ENCODE measurements at places on chromosomes 1 and 21.

DNA sequence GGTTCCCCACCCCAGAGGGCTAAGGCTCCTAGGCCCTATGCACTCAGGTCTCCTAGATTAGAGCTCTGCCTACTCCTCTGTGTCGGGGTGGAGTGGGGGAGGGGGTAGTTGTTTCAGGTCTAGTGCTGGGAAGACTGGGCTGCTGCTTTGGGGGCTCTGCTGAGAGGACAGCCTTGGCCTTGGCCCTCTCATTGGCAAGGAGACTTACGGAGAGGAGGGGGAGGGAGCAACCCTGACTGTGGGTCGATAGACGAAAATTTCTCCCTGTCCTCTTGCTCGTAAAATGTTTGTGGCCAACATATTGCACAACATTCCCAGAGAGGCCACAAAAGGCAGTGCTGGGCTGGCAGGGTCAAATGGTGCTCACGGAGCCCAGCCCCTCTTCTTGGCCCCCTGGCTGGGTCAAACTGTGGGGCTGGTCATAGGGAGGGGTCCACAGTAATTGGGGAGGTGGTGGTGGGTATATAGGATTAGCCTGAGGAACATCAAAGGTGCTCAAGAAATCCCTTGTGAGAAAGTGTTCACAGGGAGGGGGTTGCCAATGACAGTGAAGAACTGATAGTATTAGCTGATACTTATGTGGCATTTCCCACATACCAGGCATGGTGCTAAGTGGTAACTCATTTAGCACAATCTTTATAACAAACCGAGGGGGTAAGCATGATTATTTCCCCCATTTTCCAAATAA is 8.5 kb upstream of the DMBX1 start:
- no peak overlapping the region for H3K27ac ChIP-seq
- no peak overlapping the region for H3K4me3 ChIP-seq
- peaks cover 49% of the 10 kb centered on the region for H3K27me3 ChIP-seq
- peaks cover 1% of the 10 kb centered on the region for H3K4me1 ChIP-seq

DNA sequence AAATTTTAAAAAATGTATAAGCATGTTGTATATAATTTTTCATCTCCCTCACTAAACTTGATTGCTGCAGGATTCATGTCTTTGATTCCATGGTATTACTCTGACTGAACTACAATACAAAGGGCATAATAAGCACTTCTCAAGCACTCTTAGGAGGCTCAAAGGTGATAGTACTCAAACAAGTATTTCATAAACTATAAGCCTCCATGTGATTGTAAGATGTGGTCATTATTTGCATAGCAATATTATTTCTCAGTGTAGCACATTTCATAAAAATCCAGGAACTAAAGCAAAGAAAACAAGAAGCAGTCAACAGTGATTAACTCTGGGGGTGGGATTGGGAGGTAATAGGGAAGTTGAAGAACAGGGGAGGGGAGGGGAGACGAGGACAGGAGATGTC is 106.2 kb upstream of the DPT start:
- no peak overlapping the region for H3K4me3 ChIP-seq
- no peak overlapping the region for H3K27ac ChIP-seq
- H3K36me3 ChIP-seq = no peaks in the 10 kb centered on the region
- no peak for DNase-seq
- peaks cover 8% of the 10 kb centered on the region for H3K27me3 ChIP-seq

- peaks cover 14% of the 10 kb centered on the region for H3K4me1 ChIP-seq
- H3K4me3 ChIP-seq = no peak overlapping the region
- H3K36me3 ChIP-seq = no peaks in the 10 kb centered on the region
- no peak overlapping the region for H3K27ac ChIP-seq
- H3K27me3 ChIP-seq = peaks cover 17% of the 10 kb centered on the region
These were observed 62.9 kb downstream of the GADD45A start for GRCh38 chr1:67747671-67748546.

DNA sequence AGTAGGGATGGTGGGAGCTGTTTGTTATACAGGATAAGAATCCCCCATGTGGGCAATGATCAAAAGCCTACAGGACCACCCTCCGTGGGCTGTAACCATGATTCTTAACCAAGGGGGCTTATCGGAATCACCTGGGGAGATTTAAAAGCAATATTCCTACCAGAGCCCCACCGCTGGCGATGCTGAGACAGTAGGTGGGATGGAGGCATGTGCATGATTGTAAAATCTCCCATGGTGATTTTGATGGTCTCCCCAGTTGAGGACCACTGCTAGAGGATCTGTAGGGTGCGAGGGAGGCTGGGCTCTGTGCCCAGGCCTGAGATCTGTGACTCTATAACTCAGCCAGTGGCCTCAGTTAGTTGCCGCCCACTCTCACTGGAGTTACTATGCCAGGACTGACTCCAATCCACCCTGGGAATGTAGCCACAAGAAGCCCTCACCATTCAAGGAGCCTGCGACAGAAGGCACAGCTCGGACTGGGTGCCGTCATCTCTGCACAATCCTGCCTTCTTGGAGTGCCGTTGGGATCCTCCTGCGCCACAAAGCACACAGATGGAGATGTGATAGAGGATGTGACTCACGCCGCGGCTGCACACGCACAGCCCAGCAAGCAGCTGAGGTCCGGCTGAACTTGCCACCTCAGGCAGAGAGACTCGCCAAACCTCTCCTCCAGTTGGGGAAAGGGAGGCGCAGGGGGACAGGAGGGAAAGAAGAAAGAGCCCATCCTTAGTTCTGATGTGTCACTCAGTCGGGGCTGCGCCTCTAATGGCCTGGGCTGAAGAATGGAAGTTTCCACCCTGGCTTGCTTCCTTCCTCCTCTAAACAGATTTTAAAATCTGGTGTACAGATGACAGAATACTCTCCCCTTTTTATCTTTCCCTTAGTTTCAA is 26.5 kb downstream of the AKNAD1 start:
- H3K4me1 ChIP-seq = peaks cover 7% of the 10 kb centered on the region
- DNase-seq = no peak
- H3K36me3 ChIP-seq = no peaks in the 10 kb centered on the region
- no peak overlapping the region for H3K27ac ChIP-seq
- no peak overlapping the region for H3K4me3 ChIP-seq
- H3K27me3 ChIP-seq = peaks cover 2% of the 10 kb centered on the region

DNA sequence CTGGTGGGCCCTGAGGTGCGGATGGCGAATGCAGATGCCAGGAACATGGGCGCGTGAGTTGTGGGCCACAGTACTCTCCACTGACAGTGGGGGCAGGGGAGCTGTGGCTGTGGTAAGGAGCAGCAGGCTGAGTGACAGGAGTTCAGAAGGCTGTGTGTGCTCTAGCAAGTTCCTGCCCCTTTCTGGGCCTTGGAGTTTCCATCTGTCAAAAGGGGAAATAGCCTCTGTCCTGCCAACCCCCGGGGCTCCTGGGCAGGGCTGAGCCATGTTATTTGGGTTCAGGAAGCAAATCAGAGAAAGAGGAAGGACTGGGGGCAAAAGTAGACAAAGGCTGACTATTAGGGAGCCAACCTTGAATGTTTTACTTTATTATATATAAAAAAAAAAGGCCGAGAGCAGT is 19.5 kb upstream of the MFN2 start:
- H3K4me3 ChIP-seq = no peak overlapping the region
- peaks cover 3% of the 10 kb centered on the region for H3K36me3 ChIP-seq
- no peaks in the 10 kb centered on the region for H3K27me3 ChIP-seq
- DNase-seq = no peak

DNA sequence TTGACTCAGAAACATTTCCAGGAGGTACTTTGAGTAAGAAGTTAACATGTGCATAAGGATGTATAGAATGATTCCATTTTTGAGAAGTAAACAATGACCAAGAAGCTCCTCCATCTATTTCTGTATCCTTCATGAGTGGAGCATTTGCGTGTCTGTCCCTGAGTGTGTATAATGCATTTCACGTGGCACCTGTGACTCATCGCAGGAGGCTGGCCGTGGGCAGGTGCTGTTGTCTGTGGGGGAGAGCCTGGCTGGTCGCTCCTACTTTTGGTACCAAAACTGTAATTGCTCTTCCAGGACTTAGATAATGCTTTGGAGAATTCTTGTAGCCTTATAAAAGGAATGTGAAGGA is 16.5 kb downstream of the SLC37A1 start:
- H3K4me1 ChIP-seq = peaks cover 37% of the 10 kb centered on the region
- H3K36me3 ChIP-seq = peaks cover 20% of the 10 kb centered on the region
- no peaks in the 10 kb centered on the region for H3K27me3 ChIP-seq
- no peak overlapping the region for H3K4me3 ChIP-seq
- no peak overlapping the region for H3K27ac ChIP-seq

GRCh38 chr1:39970274-39970673 is 15.3 kb downstream of the MFSD2A start:
- H3K4me3 ChIP-seq = no peak overlapping the region
- no peak overlapping the region for H3K27ac ChIP-seq

DNA sequence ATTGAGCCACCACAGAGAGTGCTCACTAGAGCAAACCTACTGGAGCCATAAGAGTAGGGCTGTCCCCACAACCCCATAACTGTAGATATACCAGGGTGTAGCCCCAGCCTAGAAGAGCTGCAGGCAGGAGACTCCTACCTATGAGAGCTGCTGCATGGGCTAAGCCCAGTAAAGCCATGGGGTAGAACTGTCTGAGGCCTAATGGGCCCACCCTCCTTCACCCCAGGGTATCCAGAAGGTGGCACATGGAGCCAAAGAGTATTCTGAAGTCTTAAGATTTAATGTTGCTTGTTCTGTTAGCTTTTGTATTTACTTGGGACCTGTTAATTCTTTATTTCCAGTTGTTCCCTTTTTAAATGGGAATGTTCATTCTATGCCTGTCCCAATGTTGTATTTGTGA is 1193.7 kb upstream of the ADGRL2 start:
- no peak overlapping the region for H3K4me3 ChIP-seq
- no peaks in the 10 kb centered on the region for H3K4me1 ChIP-seq
- no peaks in the 10 kb centered on the region for H3K27me3 ChIP-seq
- H3K27ac ChIP-seq = no peak overlapping the region
- DNase-seq = no peak

GRCh38 chr1:97608272-97608671 is 312.6 kb downstream of the DPYD start:
- no peak overlapping the region for H3K4me3 ChIP-seq
- no peak for DNase-seq
- H3K4me1 ChIP-seq = no peaks in the 10 kb centered on the region
- H3K27me3 ChIP-seq = no peaks in the 10 kb centered on the region
- H3K36me3 ChIP-seq = peaks cover 1% of the 10 kb centered on the region

- peaks cover 2% of the 10 kb centered on the region for H3K27me3 ChIP-seq
- H3K27ac ChIP-seq = no peak overlapping the region
- no peaks in the 10 kb centered on the region for H3K36me3 ChIP-seq
- H3K4me3 ChIP-seq = peak overlapping the region; percentile 37
- peaks cover 2% of the 10 kb centered on the region for H3K4me1 ChIP-seq
- peak; percentile 75 for DNase-seq
These were observed 24.9 kb upstream of the TMEM52 start for GRCh38 chr1:1943834-1944570.

DNA sequence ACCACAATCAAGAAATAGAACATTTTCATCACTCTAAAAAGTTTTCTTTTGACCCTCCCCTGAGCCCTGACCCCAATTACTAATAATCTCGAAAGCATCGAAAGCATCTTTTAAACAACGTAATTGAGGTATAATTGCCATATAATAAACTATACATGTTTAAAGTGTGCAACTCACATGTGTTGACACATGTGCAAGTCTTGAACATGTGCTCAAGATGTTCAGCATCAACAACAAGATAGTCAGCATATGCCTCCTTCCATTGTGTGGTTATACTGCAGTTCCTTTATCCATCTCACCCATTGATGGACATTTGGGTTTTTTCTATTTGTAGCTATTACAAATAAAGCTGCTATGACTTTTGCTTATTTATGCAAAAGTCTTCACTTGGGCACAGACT is 90.7 kb downstream of the RIPK4 start:
- no peaks in the 10 kb centered on the region for H3K36me3 ChIP-seq
- DNase-seq = no peak
- H3K4me1 ChIP-seq = peaks cover 11% of the 10 kb centered on the region
- no peak overlapping the region for H3K27ac ChIP-seq

- peaks cover 43% of the 10 kb centered on the region for H3K4me1 ChIP-seq
- peak overlapping the region; percentile 90 for H3K4me3 ChIP-seq
- H3K27me3 ChIP-seq = no peaks in the 10 kb centered on the region
- peak; percentile 55 for DNase-seq
These were observed 2.8 kb downstream of the ITPKB start for GRCh38 chr1:226736001-226736907.

- H3K36me3 ChIP-seq = peaks cover 44% of the 10 kb centered on the region
- peaks cover 18% of the 10 kb centered on the region for H3K4me1 ChIP-seq
- peak overlapping the region; percentile 24 for H3K4me3 ChIP-seq
These were observed 13.1 kb upstream of the PSMG1 start for GRCh38 chr21:39196310-39196709.

- H3K4me3 ChIP-seq = no peak overlapping the region
- no peak for DNase-seq
- H3K4me1 ChIP-seq = no peaks in the 10 kb centered on the region
These were observed 538.1 kb upstream of the PTBP2 start for GRCh38 chr1:96183485-96183884.

DNA sequence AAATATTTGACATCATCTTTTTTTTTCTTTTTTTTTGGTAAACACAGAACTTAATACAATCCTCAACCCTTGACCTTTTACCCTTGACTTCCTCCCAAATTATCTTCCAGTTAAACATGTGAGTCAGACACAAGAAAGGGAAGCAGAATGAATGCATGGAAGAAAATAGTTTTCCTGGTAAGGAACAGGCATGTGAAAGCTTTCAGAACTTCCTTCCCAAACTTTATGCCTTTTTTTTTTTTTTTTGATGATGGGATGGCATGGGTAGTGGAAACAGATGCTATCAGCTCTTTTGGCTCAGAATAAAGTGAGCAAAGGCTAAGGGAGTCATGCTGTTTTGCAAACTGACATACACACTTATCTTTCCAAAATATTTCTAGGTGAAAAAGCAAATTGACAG is 1079.1 kb downstream of the TTLL7 start:
- H3K27me3 ChIP-seq = no peaks in the 10 kb centered on the region
- no peak for DNase-seq
- no peaks in the 10 kb centered on the region for H3K36me3 ChIP-seq
- no peak overlapping the region for H3K4me3 ChIP-seq
- H3K4me1 ChIP-seq = no peaks in the 10 kb centered on the region

DNA sequence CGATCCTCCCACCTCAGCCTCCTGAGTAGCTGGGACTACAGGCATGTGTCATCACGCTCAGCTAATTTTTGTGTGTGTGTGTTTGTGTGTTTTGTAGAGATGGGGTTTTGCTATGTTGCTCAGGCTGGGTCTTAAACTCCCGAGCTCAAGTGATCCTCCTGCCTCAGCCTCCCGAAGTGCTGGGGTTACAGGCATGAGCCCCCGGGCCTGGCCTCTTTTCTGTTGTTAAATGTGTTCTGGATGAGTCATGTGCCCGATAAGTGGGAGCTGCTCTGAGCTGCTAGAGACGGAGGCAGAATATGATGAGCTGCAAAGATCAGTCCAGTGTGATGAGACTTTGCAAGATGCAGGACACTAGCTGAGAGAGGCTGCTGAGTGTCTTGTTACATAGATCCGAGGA is 75.5 kb downstream of the VPS13D start:
- peaks cover 47% of the 10 kb centered on the region for H3K36me3 ChIP-seq
- H3K27ac ChIP-seq = no peak overlapping the region
- H3K4me1 ChIP-seq = peaks cover 12% of the 10 kb centered on the region

- no peak overlapping the region for H3K27ac ChIP-seq
- H3K4me1 ChIP-seq = no peaks in the 10 kb centered on the region
- H3K27me3 ChIP-seq = no peaks in the 10 kb centered on the region
- H3K36me3 ChIP-seq = no peaks in the 10 kb centered on the region
- no peak for DNase-seq
These were observed 233.2 kb upstream of the FMN2 start for GRCh38 chr1:239858529-239858928.

- H3K27ac ChIP-seq = no peak overlapping the region
- no peak overlapping the region for H3K4me3 ChIP-seq
- H3K4me1 ChIP-seq = peaks cover 8% of the 10 kb centered on the region
- peaks cover 29% of the 10 kb centered on the region for H3K36me3 ChIP-seq
- no peaks in the 10 kb centered on the region for H3K27me3 ChIP-seq
These were observed 110.4 kb downstream of the PTPRC start for GRCh38 chr1:198749279-198749678.

Data from activated naive CD8-positive, alpha-beta T cell treated with anti-CD3 and anti-CD28 coated beads, Interleukin-2, amount 10 ng/mL, durations not matched to agents 7 days and 5 days (primary cell).